ENCODE measurements at places on chromosomes 12 and 14. TPM values are rescaled to one million over a fixed set of nuclear protein-coding genes. Genes with fewer than 3 reads are reported as not detected.

KRT82 gene
- not detected for polyA plus RNA-seq

- DNase-seq = no peak
Observed at GRCh38 chr12:11688379-11688778, 38.9 kb downstream of the ETV6 start.

DNA sequence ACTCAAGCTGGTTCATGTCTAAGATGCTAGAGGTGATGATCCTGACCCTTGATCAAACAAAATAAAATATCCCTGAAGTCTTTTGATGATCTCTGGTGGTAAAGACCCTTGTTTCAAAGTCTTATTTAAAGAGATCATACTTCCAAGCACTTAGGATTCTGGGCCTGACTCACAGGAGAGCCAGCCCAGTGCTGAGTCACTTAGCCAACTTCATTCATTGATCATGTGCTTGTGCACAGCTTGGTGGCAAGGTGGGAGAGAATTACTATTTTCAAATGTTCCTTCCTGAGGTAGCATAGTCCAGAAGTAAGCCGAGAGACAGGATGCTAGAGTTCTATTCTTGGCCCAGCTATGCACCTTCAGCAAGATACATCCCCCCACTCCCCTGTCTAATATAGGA is 40.6 kb downstream of the SCN8A start:
- DNase-seq = no peak

GRCh38 chr14:36056845-36057244 is 119.7 kb downstream of the PTCSC3 start:
- no peak for DNase-seq

GRCh38 chr14:99793213-99794150 is at the start of gene EML1:
TSS of gene EML1 (plus strand) at chr14:99793413. CDS start at chr14:99793477, 64 bp downstream.
- peak; percentile 39 for DNase-seq

- no peak for DNase-seq
Observed at GRCh38 chr14:90757452-90757851, 58.8 kb downstream of the TTC7B start.

DNA sequence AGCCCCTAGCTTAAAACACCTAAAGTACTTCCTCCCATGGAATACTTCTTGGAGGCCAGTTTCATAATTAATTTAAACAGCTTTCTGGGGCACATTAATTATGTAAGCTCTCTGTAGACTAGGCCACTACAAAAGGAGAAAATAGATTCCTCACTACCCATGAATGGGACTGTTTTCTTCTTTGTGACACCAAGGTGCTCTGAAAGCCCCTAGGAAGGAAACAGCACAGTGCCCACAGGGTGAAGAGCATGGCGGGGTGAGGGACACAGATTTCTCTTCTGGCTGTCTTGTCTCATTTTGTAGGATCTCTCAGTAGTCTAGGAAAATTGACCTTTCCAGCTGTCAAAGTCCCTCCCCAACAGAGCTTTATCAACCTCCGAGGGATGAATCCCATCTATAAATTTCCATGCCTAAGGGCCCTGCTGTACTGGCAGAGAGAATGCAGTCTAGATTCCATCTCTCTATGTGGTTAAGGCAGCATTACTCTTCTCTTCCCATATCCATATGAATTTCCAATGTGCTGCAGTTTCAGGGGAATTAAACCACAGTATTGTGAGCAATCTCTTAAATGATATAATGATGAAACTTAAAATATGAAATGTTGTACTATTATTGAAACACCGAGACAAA is 183.6 kb upstream of the GRIP1 start:
- DNase-seq = no peak

GRCh38 chr12:5276327-5276880 is 155.5 kb upstream of the NTF3 start:
- DNase-seq = no peak

DNA sequence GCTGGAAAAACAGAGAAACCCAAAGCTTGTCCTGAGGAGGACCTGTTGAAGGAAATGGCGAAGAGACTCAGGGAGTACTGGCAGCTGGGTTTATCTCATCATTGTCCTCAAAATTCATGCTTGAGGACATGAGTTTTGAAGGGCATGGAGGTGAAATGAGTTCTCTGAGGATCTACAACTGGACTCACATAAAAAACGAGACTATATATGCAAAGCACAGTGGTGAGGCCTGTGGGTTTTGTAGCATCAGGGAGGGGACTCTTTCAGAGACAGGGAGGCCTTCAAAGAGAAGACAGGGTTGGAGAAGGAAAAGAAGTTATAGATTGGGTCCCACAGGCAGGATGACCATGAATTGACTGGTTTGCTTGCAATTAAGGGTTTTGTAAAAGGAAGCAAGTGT is 71.3 kb upstream of the SCN8A start:
- no peak for DNase-seq

GRCh38 chr14:90301668-90302090 is 30.1 kb downstream of the NRDE2 start:
- DNase-seq = peak; percentile 13

- DNase-seq = no peak
Observed at GRCh38 chr14:71855399-71856036, 76.7 kb upstream of the RGS6 start.

DNA sequence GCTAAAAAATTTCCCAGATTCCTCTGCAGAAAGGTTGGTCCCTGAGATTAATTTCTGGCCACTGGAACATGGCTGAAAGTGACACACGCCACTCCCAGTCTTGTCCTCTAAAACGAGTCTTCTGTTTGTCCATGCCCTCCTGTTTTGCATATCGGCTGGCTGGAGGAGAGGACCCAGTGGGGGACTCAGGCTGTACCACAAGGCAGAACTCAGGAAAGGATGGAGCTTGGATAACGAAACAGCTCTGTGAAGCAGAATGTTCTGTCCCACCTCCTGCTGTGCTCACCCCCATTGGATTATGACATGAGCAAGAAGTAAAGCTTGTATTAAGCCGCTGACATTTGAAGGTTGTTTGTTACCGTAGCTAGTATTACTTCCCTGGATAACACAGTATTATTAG is 856.2 kb downstream of the BCL11B start:
- no peak for DNase-seq

- DNase-seq = no peak
Observed at GRCh38 chr12:81222846-81223592, 145.1 kb downstream of the ACSS3 start.
